ENCODE measurements at places on chromosomes 2 and 18.

DNA sequence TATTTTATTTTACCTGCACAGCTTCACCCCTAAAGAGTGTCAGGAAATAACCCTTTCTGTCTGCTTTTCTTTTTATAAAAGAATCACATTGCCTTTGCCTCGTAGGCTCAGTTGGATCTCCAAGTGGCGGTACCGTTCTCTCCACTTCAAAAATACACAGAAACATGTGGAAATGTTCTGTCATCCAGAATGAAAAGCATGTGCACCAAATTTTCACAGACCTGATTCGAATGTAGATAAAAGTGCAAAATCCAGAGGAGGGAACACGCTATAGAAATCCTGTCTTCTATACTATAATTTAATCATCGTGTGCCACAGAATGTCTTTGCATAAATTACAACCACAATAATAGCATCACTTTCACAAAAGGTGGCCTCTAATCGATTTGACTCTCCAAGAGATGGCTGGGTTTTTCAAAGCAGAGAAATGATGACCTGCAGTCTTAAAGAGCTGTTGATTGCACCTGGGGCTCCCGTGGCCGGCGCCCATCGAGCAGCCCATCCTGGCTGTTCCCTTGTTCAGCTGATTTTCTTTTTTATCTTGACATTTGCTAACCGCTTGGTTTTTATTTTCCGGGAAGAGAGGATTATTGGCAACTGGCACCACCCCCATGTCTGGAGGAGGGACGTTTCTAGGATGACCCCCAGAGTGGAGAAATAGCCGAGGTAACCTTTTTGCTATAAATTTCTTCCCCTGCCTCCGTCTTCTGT lies 290.2 kb downstream of the SOX11 start:
- no peak for DNase-seq

- no peak for DNase-seq
These were observed 169.4 kb downstream of the RTP5 start for GRCh38 chr2:242038928-242039341.

DNA sequence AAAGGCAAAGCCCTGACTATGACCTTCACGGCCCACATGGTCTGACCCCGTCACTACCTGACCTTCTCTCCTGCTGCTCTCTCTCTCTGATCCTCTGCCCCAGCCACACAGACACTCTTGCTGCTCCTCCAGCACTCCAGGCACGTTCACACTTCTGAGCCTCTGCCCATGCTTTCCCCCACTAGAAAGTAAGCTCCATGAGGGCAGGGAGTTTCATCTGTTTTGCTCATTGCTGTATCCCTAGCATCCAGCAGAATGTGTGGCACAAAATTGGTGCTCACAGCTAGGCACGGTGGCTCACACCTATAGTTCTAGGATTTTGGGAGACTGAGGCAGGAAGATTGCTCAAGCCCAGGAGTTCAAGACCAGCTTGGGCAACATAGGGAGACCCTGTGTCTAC lies 52.5 kb upstream of the STPG4 start:
- DNase-seq, result no peak

- DNase-seq, result peak; percentile 69
These were observed at the start of gene ITGA6 for GRCh38 chr2:172427256-172427989. Gene ITGA6, plus strand, starts transcription at chr2:172427586.

DNA sequence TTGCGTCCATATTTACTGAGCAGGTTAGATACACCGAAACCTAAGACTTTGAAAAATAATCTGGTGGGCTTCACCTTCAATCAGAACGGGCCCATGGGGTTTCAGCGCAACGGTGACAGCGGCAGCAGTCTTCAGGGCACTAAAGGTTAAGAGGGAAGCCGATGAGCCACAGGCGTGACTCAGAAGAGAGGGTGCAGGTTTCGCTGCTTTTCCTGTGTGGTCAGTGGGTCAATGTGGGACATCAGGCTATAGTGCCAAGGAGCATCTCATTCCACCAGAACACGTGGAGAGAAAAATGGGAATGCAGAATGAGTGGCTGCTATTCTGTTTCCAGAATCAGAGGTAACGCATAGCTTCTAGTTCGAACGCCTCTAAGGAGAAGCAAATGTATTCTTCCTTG lies 8.9 kb downstream of the PTGR3 start:
- DNase-seq, result no peak

- no peak for DNase-seq
These were observed 176.8 kb downstream of the RTP5 start for GRCh38 chr2:242046206-242046826.

- DNase-seq, result no peak
These were observed 80.0 kb downstream of the MAP4K3 start for GRCh38 chr2:39356922-39357639.

DNA sequence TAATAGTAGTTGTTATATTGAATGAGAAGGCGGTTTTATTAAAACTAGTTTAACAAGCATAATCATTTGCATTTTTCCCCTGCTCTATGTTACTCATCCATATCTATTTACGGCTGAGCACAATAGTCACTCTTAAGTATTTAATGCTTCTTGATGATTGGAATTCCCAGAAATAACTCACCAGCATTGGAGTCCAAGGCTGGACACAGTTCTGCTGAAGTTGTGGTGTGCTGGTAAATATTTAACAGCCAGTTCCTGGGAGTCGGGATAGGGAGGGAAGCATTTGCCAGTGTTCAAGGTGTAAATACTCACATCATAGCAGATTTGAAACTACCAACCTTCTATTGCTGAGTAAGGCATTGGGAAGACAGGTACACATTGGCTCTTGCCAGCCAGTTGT lies 315.1 kb downstream of the MTX2 start:
- no peak for DNase-seq

DNA sequence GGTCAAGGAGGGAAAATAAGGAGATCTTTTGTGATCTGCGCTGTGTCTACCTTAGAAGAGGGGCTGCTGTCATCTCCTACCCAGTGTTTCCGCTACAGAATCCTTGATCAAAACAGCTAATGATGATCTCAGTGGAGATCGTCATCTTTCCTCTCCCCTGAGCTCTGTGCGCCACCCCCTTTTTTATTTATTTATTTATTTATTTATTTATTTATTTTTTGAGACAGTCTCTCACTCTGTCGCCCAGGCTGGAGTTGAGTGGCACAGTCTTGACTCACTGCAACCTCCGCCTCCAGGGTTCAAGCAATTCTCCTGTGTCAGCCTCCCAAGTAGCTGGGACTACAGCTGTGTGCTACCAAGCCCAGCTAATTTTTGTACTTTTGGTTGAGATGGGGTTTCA lies 55.5 kb downstream of the SERTAD2 start:
- DNase-seq, result no peak

DNA sequence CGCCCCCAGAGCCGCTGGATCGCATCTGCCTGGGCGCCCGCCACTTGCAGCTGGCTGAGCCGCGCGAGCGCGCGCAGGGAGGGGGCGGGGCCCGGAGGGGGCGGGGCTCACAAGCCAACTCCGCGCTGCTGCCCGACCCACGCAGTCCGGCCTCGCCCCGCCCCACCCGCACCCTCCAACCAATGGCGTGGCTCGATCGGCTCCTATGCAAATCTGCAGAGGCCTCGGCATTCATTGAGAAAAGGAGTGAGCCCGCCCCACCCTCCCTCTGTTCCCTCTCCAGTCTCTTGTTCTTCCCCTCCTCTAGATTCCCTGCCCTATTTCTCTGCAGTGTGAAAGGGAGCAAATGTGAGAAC lies at the start of gene ALK:
Gene ALK, minus strand, starts transcription at position 27 of the 356 bp plus-strand sequence. CDS start 927 bp downstream, outside the sequence.
- peak; percentile 22 for DNase-seq

DNA sequence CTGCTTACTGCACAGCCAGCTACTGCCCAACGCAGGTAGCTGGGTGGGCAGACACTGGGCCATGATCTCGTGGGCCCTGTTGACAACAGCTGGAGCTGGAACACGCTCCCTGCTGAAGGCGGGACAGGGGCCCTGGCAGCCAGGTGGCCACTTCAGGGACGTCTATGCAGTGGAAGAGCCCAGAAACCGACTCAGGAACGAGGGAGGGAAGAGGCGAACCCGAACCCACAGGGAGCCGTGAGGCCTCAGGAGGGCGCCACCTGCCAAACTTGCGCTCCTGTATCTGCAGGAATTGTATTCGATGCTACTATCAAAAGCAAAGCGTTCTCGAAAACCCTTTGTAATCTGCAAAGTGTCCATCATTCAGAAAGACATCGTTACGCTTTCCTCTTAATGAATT lies 198.4 kb downstream of the EIPR1 start:
- no peak for DNase-seq

- DNase-seq, result no peak
These were observed 324.6 kb upstream of the NRP2 start for GRCh38 chr2:205357732-205358131.

GRCh38 chr2:203396667-203397066 lies 68.5 kb downstream of the ABI2 start:
- DNase-seq, result no peak

GRCh38 chr2:186746584-186746983 lies 52.7 kb downstream of the FAM171B start:
- no peak for DNase-seq

GRCh38 chr18:49581371-49581770 lies 19.5 kb downstream of the LIPG start:
- no peak for DNase-seq

- no peak for DNase-seq
These were observed 13.5 kb upstream of the ZAP70 start for GRCh38 chr2:97699765-97700444.

- no peak for DNase-seq
These were observed 1367.7 kb upstream of the CELF4 start for GRCh38 chr18:38933322-38933721.

DNA sequence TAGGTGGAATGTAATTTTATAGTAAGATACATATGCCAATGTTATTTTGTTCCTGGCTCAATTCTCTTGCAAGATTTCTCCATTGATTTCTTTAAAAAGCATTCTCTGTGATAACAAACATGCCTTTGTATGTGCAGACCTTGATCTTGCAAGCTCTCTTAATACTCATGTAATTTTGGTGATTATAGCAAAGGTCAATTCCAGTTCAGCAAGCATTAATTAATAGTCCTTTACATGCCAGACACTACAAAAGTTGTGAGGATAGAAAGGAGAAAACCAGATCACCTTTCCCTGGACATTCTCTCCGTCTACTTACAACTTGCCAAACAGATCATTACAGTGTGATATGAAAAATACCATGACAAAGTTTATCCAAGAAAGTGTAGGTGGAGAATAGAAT lies 173.7 kb upstream of the DOK6 start:
- no peak for DNase-seq

DNA sequence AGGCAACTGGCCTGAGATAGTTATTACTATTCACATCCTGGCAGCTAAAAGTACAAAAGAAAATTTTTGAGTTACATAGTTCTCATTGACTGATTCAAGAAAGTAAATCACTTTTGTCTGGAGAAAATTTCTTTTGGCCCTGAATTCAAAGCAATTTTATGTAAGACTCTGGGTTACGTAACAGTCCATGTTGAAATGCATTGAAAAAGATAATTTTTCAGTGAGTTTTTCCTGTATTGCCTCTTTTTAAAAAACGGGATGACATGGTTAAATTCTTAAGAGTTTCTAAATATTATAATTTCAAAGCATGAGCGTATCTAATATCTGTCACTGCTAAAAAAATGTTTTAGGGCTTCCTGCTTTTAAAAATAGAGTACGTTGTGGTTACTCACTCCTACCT lies 72.7 kb downstream of the ANKRD12 start:
- DNase-seq, result no peak

- DNase-seq, result no peak
These were observed 394.5 kb upstream of the HNRNPA3 start for GRCh38 chr2:176818076-176818475.

- DNase-seq, result no peak
These were observed 3.3 kb upstream of the ADAM17 start for GRCh38 chr2:9558948-9559381.

GRCh38 chr2:53403792-53404413 lies 363.7 kb upstream of the CHAC2 start:
- DNase-seq, result no peak

DNA sequence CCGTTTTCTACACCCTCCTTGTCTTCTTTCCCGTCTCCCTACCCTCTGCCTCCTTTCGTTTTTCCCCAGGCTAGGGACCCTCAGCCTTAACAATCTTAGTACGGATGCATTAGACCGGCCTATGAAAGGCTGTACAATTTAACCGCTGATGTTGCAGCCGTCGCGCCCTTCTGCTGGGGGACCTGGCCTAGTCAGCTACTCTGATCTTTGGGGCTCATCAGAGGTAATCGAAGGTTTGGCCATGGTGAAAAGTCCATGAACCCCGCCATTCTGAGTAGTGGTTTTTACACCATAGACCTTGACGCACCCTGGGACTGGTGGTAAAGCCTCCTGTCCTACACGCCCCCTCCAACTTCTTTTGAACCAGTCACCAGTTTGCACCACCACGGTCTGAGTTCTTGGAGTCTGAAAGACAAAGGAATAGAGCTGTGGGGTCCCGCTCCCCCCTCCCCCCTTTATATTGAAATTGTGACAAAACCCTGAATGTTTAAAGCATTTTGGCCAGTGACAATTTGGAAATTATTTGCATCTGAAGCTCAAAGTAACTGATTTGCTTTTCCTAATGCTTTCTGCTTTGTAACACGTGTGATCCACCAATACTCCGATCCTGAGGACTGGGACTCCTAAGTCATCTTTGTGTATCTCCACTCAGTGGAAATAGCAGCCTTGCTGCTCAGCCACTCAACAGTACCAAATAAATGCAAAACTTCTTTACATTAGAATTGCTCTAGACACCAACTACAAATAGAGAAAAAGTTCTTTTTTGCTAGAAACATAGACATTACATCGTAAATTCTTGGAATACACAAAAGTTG lies 642 bp upstream of the SRSF7 start:
- DNase-seq, result peak; percentile 29

DNA sequence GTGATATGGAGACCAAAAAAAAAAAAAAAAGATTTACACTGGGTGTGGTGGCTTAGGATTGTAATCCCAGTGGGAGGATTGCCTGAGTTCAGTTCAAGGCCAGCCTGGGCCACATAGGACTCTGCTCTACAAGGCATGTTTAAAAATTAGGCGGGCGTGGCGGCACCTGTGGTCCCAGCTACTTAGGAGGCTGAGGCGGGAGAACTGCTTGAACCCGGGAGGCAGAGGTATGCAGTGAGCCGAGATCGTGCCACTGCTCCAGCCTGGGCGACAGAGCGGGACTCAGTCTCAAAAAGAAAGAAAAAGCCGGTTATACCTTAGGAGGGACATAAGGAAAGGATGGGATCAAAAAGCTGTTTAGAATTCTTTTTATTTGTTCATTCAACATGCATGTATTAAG lies 707 bp upstream of the SPDYA start:
- DNase-seq, result no peak

- DNase-seq, result no peak
These were observed 28.2 kb downstream of the GEMIN6 start for GRCh38 chr2:38806015-38806732.

DNA sequence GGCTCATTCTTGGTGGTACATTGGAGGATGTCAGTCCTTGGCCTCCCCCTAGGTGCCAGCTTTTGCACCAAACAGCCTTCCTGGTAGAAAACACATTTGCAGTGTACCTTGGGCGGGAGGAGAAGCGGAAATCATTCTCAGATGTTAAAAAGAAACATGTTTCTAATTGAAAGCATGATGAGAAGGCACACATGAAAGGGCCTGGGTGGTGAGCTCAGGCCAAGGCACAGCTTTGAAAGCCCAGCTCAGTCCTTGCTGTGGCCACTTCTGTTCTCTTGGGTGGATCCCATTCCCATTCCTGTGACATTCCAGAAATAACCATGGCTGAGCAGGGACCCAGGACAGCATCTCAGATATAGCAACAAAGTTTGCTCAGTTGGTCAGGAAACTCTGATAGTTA lies 71.5 kb downstream of the LTBP1 start:
- no peak for DNase-seq
